ENCODE measurements at places on chromosomes 6 and 20.

DNA sequence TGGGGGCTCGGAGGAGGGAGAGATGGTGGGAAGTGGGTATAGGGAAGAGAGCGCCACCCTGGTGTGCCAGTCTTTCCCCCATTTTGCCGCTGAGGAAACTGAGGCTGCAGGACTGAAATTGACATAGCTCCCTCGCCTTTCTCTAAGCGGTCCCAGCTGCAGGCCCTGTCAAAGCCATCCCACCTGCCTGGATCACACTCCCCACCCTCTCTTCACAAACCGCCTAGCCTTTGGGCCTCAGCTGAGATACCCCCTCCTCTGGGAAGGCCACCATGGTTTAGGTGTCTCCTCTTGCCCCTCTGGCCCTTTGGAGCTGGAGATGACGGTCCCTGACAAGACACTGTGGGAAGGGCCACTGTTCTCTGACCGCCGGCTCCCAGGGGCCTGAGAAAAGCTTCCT is 16.9 kb downstream of the SRC start:
- no peak for DNase-seq

DNA sequence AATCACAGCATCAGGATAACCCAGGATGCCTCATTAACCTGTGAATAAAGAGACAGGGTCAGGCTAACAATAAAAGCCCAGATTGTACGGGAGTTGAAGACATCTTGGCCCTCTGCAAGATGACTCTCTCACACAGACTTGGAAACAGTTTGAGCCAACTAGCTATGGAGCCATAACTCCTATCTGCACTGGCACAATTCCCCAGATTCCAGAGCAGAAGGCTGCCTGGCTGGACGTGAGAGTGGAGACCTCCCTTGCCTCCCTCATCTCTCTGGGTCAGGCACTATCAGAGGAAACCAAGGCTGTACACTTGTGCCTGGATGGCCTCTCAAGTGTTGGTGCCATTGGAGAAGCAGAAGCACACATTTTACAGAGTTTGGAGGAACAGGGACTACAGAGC is 312.6 kb downstream of the THBS2 start:
- DNase-seq, result no peak

- DNase-seq, result no peak
Observed at GRCh38 chr20:50887576-50887975, 43.7 kb downstream of the ADNP start.

- DNase-seq, result no peak
Observed at GRCh38 chr20:10853176-10853575, 179.4 kb upstream of the JAG1 start.

DNA sequence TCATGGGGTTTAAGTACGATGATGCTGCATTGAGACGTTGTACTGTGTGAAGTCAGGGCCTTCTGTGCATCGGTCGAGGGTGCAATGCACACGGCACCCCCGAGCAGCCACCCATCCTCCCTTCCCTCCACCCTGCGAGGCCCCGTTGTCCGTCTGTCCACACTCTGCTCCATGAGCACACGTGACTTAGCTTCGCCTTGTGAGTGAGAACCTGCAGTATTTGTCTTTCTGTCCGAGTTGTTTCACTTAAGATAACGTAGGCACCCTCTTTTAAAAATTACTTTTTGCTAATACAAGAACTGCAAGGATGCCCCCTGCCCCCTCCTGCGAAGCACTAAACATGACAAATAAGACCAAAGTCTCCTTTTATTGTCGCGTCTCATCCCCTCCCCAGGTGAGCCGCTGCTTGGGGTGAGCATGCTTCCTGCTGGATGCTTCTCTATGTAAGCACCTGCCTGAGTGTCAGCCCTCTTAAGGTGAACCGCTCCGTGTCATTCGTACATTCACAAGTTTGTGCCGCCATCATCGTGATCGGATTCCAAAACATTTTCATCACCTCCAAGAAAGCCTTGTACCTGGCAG is 3.6 kb upstream of the RBBP8NL start:
- no peak for DNase-seq

- DNase-seq, result no peak
Observed at GRCh38 chr20:4606051-4606450, 115.7 kb upstream of the PRND start.

DNA sequence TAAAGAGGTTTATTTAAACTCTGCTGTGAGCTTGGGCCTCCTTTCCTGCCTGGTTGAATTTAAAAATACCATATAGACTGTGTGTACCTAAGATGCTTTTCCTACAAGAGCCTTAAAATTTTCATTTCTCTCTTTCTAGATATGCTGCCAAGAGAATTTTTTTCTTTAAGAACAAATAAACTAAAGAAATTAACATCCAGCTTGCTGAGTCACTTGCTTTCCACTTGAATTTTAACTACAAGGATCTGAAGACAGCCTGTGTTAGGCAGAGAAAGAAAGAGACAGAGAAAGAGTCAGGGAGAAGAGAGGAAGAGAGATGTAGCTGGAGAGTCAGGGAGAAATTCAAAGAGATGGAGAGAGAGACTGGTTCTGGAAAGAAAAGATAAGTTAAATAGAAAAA is 18.3 kb upstream of the SNAP25 start:
- DNase-seq, result no peak

DNA sequence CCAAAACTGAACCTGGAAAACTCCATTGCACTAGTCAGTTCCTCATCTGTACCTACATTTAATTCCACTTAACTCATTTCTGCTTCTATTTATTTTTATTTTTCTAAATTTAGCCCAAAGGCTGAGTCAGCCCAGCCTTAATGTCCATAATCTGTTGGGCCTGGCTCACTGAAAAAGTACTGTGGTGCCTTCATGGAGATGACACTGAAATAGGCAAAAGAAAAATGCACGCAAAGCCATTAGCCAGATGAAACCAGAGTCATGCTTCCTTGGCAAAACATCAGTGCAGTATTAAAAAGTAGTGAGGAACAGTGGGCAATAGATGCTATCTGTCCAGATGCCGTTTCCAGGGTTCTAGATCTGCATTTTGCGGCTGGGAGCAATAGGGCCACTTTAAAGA is 14.7 kb upstream of the PLCB4 start:
- no peak for DNase-seq

DNA sequence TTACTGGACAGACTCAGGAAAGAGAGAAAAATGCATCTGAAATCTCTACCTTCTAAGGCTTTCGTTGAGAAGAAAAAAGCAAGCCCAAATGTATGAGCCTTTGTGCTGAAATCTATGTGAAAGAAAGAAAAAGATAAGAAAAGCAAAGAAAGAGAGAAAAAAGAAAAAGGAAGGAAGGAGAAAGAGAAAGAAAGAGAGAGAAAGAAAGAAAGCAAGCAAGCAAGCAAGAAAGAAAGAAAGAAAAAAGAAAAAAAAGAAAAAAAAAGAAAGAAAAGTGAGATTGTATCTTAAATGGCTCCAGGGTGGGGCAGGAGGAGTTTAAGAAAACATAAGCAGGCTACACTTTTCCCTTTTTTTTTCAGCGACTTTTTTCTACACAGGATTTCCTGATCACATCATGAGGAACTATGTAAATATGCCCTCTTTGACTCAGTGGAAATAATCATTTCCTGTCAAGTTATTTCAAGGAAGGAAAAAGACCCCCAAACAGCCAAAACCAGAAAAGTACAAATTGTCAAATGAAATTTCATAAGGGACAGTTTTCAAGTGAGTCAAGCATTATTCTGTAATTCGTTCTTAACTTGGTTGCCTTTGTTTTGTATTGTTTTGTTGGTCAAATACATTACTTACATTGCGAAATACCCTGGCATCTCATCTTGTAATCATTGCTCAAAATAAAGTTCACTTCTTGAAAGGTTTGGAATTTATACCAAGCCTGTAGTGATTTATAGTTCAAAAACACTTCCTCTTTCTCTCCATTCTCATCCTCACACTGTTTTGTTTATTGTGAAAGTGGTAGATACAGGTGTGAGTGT is 79.5 kb upstream of the RNF217 start:
- DNase-seq, result no peak

DNA sequence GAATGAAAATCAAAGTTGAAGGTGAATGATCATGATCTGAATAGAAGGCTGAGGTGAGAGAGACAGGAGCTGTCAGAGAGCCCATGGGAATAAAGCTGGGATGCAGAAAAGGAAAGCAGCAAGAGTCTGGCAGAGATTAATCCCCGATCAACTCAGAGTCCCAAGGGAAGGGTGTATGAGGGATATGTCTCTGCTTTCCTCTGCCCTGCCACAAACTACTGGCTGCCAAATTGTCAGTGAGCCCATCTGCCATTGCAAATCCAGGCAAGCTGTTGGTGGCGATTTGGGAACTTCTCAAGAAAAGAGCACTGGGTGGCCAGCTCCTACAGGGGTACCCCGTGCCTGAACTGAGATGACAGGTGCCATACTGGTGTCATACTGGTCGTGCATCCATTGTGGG is 705.5 kb upstream of the MAN1A1 start:
- no peak for DNase-seq

GRCh38 chr6:79613912-79614311 is 17.2 kb upstream of the SH3BGRL2 start:
- DNase-seq, result no peak

GRCh38 chr6:5280920-5281319 is 19.6 kb downstream of the FARS2 start:
- DNase-seq, result no peak

- DNase-seq, result no peak
Observed at GRCh38 chr20:37393196-37393862, 47.4 kb downstream of the SRC start.

GRCh38 chr20:17836303-17836861 is 132.2 kb downstream of the SNX5 start:
- DNase-seq, result no peak

- no peak for DNase-seq
Observed at GRCh38 chr6:170131351-170131750, 159.5 kb downstream of the DLL1 start.

DNA sequence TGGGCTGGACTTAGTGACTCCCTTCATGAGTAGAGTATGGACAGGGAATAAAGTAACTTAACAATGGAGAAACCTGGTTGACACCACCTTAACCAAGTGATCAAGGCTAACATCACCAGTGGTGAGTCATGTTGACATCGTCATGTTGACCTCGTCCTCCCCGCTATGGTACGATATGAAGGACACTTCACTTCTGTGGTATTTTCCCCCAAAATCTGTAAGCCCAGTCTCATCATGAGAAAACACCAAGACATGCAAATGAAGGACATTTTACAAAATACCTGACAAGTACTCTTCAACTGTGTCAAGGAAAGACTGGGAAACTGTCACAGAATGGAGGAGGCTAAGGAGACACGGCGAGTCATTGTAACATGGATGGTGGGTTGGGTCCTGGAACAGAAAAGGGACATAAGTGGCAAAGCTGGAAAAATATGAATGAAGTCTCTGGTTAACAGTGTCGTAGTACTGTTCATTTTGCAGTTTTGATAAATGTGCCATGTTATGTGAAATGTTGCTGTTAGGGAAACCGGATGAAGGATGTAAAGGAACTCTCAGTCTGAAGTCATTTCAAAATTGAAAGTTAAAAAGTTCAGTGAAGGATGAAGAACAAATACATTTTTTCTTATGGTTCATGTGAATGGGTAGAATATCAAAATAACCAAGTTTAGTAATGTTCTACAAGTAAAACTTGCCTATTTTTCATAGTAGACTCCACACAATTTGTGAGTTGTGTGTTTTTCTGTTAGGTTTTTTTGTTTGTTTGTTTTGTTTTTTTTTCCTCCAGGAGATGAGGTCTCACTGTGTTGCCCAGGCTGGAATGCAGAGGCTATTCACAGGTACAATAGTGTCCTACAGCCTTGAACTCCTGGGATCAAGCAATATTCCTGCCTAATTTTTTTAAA is 247.5 kb downstream of the TMEM242 start:
- no peak for DNase-seq

DNA sequence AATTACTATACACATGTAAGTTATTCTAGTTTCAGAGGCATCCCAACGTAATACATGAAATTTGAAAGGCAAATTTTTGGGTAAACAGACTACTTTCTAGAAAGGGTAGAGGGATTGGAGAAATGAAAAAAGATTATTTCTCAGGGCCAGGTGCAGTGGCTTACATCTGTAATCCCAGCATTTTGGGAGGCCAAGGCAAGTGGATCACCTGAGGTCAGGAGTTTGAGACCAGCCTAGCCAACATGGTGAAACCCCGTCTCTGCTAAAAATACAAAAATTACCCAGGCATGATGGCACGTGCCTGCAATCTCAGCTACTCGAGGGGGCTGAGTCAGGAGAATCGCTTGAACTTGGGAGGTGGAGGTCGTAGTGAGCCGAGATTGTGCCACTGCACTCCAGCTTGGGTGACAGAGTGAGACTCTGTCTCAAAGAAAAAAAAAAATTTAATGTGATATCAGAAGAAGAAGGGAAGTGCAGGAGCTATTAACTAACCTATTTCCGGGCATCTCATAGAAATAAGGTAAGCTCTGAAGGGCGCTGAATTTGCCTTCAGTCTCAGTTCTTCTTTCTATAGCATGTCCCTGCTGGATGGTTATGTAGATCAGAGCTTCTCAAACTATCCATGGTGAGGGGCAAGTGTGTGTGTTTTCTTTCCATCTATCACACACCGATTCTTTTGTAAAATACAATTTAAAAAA is 100.3 kb upstream of the MTHFD1L start:
- no peak for DNase-seq
